Fibroblast of skin of abdomen (primary cell): ENCODE measurements at places on chromosomes 7 and 10.

DNA sequence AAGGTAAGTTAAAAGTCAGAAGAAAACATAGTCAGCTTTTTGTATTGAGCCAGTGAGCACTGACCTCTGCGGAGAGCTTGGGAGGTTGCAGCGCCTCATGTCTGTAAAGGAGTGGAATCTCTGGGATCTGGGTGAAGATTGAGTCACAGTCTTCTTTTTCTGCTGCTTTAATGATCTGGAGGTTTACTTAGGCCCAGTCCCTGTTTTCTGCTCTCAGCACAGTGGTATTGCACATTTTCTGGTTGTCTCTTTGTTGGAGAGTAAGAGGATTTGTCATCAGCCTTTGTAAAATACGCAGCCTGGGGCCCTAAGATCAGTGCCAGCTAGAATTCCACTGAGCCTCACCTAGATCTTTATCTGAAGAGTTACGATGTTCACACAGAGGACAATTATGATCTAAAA, 58.3 kb upstream of the GJD4 start:
- DNase-seq, result no peak

GRCh38 chr7:39602351-39602750, 21.0 kb upstream of the RALA start:
- peak; percentile 46 for DNase-seq

DNA sequence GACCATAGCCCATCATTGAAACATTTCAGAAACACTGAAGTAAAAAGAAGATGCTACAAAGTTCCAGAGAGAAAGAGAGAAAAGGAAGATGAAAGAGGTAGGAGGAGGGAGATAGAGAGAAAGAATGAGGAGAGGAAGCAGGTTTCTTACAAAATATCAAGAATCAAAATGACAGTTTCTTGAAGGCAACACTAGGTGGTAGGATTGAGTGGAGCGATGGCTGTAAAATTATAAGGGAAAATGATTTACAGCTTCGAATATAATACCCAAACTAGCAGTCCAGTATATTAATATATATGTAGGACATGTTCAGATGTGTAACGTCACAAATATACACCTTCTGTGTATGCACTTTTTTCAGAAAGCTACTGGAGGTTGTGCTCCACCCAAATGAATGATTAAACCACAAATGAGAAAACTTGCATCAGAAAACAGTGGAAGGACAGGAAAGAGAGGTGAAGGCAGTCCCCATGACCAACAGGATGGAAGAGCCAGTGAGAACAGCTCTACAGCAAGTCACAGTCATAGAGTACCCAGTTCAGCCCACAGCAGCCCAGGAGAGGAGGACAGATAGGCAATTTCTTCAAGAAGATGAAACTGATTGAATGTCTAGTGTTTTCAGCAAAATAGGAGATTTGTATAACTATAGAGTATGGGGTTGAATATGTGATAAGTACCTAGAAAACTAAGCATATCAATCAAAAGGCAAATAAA, 151.5 kb upstream of the TARP start:
- DNase-seq, result no peak

- DNase-seq, result no peak
Measured at GRCh38 chr10:3773460-3774017, 11.5 kb downstream of the KLF6 start.

DNA sequence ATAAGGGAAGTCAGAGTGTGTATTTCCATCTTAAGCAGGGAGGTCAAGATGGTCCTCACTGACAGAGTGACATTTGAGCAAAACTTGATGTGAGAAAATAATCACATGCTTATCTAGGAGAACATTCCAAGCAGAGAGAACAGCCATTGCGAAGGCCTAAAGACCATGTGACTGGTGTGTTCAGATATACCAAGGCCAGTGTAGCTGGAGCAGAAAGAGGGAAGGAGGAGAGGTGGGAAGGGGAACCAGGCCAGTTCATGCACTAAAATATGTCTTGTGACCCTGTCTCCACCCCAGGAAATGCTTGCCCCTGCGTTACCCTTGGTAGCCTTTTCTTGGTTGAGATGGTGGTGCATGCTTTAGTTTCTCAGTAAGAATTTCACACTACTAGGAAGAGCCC, 77.4 kb downstream of the CACNB2 start:
- DNase-seq, result no peak

DNA sequence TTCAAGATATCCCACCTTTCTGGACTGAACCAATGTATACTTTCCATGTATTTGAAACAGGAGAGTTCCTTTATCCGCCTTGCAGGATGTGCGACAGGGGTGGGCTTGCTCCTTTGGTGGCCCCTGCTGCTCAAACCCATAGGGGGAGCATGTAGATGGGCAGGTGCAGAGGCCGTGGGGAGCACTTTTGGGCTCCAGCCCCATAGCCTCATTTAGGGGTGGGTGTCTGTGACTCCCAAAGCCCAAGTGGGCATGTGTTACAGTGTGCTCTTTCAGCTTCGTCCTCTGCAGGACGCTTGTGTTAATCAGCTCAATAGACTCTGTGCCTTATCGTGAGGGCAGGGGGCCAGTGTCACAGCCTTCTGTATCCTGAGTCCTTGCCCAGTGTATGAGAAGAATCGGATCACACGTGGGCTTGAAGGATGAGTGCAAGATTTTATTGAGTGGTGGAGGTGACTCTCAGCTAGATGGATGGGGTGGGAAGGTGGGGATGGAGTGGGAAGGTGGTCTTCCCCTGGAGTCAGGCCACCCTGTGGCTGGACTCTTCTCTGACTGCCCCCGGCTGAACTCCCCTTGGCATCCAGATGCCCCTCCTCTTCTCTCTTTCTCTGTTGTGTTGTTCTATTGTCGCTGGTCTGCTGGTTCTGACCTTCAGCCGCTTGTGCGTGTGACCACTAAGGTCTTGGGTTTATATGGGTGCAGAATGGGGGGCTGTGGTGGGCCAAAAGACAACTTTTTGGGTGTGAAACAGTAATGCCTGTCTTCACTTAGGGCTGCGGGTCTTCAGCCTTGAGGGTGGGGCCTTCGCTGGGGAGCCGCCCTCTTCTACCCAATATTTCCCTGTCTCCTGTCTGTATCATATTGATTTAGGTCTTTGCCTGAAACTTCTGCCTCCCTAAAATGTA, 262.2 kb downstream of the GLRX3 start:
- DNase-seq, result no peak

- peak; percentile 89 for DNase-seq
Measured at GRCh38 chr10:26486304-26486703, 48.2 kb downstream of the APBB1IP start.

- DNase-seq, result no peak
Measured at GRCh38 chr7:100380196-100380595, 6.9 kb downstream of the PILRA start.
